ENCODE measurements at places on chromosomes 2 and 18.

DNA sequence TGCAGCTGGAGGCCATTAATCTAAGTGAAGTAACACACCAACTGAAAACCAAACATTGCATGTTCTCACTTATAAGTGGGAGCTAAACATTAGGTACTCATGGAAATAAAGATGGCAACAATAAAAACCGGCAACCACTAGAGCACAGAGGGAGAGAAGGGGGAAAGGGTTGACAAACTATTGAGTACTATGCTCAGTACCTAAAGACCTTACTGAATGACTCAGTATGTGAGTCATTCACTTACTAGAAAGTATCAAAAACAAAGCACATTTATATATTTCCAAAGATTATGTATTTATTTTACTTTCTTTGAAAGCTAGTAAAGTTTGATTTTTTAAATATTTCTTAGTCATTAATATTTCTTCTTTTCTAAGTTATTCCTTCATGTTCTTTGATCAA is 48.9 kb downstream of the ZNF385B start:
- no peak for DNase-seq

- no peak for DNase-seq
Observed at GRCh38 chr2:216222650-216223352, 113.7 kb downstream of the XRCC5 start.

- DNase-seq, result no peak
Observed at GRCh38 chr2:110788976-110789375, 56.6 kb downstream of the ACOXL start.

DNA sequence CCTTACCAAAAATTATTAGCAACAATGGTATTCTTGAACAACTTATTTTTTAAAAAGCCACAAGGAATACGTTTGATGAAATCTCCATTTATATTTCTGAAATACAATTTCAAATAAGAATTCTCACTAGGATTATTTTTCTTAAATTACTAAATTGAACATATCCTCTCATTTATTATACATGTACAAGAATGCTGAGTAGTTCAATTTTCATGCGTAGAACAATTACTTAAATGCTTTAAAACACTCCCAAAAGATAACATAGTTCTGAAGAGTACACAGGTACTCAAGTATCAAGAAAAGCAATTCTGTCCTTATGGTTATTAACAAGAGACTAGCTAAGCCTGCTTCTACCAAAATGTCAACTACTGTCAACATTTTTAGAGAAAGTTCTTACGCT is 268.1 kb downstream of the ZNF385B start:
- DNase-seq, result no peak

DNA sequence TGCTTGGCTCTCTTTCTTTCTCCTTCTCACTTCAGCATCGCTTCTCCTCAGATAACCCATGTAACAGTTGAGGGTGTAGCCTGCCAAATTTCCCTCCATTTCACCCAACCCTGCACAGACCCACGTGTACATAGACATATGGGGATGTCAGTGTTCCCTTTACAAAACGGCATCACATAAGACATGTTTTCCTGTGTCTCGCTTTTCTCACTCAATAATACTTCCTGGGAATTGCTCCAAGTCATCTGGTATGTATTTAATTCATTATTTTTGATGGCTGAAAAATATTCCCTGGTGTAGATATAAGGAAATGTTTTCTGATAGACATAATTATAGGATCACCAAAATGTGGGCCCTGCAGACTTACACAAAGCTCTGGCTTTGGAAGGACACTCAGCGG is 176.8 kb downstream of the LOXHD1 start:
- no peak for DNase-seq

GRCh38 chr2:157441072-157441454 is 2.8 kb downstream of the CYTIP start:
- DNase-seq, result no peak

DNA sequence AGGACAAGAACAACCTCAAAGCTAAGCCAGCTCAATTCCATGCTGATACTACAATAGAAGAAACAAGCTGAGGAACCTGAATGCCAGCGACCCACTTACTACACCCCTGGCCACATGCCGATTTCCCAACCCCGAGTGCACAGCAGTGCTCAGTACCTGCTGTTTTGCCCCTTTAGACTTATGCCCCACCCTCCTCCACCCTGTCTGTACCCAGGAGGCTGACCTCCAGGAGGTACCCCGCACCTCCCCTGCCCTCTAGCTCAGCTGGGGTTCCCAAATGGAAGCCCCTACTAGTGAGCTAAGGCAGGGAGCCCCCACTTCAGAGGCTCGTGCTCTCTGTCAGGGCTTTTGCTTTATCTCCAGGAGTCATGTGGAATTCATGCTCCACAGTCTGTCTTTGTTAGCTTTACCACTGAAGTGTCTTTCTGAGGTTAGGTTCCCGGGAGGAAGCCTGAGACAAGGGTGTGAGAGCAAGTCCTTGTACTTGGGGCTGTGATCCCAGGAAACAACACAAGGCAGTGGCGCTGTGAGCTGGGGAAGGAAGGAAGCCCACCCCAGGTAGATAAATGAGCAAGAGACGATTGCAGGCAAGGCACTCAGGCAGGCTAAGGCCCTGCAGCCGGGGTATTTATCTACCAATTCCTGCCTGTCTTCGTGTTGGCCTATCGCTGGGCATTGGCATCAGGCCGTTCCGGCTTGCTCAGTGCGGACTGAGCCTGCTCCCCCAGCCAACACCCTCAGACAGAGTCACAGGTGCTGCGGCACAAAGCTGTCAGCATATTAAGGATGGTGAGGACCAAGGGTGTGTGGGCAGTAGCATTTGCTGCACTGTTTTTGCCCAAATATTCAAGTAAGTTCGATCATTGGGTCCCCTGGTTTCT is 220.5 kb downstream of the CYP26B1 start:
- no peak for DNase-seq

DNA sequence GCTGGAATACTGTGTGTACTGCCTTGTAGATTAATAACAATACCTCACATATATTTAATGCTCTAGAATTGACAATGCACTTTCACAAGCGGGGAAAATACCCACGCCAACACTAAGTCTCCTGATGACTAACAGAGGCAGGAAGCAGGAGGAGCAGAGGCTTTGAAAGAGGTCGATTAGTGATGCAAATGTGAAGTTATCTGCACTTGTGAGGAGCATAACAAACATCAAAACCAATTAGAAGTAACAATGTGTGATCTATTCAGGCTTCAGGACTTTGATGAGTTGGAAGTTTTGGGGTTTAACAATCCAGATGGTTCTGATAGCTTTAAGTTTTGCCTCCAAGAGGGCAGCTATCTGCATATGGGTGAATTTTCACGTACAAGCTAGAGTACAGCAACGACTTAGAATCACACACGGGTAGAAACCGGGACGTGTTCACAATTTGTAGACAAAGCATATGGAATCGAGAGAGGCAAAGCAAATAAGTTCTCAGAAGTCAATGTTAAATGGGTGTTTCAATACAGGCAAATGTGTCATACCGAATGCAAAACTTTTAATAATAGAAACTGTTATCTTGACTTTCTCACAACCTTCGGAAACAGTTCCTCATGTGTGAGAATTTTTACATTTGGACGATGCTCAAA is 114.5 kb downstream of the METTL8 start:
- DNase-seq, result peak; percentile 44

- no peak for DNase-seq
Observed at GRCh38 chr2:135573620-135574019, 42.3 kb downstream of the R3HDM1 start.

DNA sequence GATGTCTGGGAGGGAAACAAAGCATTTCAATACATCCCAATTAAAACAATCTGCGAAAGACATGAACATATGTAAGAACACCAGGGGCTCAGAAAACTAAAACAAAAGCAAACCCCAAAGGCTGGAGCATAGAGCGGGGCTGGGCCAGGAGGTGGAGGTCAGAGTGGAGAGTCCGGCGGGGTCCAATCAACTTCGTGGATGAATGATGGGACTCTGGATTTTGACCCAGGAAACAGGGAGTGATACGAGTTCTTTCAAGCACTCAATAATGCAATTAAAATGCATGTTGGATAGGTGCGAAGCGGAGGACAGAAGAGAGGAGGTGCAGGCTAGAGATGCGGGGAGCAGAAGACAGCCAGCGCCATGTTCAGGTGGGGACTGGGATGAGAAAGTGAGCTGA is 200.7 kb upstream of the PXDN start:
- no peak for DNase-seq

DNA sequence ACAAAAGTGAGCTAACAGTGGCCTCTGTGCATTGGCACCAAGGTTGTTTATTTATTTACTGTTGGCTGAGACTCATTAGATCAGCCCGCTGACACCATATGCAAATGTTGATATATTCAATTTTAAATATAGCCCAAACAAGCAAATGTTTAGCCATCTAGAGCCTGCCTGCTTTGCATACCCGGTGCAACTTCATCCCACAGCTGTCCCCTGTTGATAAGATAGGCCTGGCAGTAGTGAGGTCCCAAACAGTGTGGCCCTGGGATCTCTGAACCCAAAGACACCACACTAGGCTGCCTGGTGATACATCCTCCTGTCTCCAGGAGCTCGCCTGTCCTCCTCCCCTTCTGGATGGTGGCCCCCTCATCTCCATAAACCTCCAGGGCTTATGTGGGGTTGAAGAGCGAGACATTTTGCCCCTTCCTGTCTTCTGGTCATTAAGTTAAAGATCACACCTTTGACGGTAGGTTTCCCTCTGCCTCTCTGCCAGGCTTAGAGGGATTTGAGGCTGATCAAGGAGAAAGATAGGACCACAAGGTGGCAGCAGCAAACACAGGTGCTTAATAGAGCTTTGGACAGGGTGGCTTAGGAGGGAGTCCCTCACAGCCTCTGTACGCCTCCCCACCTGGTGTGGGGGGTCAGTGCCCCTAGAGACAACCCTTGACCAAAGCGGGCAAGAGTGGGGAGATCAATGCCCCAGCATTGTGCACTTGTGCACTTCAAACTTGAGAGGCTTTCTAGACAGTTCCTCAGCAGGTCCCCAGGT is 23.7 kb upstream of the MYO5B start:
- DNase-seq, result peak; percentile 14

- peak; percentile 12 for DNase-seq
Observed at GRCh38 chr18:32549248-32550110, 78.8 kb upstream of the GAREM1 start.

GRCh38 chr2:187058198-187058597 is 209.2 kb upstream of the ZSWIM2 start:
- DNase-seq, result no peak

DNA sequence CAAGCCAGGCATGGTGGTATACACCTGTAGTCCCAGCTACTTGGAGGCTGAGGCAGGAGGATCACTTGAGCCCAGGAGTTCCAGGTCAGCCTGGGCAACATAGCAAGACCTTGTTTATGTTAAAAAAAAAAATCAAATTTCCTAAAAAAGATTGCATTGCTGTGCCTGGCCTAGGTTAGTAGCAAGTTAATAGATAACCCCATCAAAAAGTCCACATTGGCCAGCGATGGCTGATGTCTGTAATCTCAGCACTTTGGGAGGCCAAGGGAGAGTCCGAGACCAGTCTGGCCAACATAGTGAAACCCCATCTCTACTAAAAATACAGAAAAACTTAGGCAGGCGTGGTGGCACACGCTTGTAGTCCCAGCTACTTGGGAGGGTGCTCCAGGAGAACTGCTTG is 38.7 kb downstream of the PARD6G start:
- no peak for DNase-seq

DNA sequence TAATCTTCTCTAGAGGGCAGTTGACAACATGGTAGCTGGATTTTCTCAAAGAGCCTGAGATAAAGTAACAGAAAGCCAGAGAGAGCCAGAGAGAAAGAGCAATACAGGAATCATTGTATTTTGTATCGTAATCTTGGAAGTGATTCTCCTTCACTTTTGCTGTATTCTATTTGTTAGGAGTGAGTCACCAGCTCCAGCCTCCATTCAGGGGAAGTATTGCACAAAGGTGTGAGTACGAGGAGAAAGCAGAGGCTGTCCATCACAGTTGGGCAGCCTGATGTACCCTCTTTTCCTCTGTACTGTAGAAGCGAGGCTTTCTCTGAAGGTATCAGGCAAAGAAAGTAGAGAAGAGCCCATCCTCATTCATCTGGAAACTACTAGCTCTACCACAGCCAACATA is 176.8 kb downstream of the KCNS3 start:
- DNase-seq, result no peak

- DNase-seq, result no peak
Observed at GRCh38 chr2:177315364-177315763, 50.8 kb upstream of the NFE2L2 start.

- DNase-seq, result no peak
Observed at GRCh38 chr2:215711471-215712034, 275.7 kb upstream of the FN1 start.

GRCh38 chr2:241188361-241189092 is at the start of gene ANO7:
ANO7 (plus strand) TSS chr2:241188677; CDS start chr2:241190064, 1,387 bp downstream.
- DNase-seq, result no peak

GRCh38 chr2:230627806-230628724 is 84.6 kb upstream of the CAB39 start:
- no peak for DNase-seq

DNA sequence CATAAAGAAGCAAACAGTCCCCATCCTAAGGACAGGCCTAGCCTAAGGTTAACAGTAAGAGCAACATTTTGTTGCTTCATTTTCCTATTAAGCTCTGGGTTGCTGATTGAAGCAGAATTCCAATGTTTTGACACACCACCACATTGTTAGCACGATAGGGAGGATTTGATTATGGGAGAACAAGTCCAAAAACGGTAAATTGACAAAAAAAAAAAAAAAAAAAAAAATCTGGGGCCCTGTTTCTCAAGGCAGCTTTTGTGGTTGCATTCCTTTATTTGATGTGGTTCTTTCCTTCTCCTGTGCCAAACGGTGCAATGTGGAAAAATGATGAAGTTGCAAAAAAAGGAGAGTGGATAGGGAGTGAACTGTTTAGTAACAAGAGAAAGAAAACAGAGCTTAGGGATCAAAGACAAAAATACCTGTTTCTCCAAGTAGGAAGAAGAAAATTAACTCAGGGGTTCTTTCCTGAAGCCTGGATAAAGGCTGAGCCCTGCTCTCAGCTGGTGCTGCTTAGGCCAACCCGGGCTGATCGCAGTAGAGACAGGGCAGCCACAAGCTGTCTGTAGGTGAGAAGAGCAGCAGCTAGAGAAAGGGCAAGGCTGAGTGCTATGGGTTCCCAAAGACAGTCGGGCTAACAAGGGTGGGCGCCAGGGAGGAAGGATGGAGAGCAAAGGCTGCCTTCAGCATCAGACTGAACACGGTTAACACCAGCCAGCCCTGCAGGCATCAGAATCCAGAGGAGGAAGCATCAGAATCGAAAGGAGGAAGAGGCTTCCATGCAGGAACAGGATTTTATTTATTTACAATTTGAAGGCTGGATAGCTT is 167.8 kb upstream of the FOSL2 start:
- no peak for DNase-seq

DNA sequence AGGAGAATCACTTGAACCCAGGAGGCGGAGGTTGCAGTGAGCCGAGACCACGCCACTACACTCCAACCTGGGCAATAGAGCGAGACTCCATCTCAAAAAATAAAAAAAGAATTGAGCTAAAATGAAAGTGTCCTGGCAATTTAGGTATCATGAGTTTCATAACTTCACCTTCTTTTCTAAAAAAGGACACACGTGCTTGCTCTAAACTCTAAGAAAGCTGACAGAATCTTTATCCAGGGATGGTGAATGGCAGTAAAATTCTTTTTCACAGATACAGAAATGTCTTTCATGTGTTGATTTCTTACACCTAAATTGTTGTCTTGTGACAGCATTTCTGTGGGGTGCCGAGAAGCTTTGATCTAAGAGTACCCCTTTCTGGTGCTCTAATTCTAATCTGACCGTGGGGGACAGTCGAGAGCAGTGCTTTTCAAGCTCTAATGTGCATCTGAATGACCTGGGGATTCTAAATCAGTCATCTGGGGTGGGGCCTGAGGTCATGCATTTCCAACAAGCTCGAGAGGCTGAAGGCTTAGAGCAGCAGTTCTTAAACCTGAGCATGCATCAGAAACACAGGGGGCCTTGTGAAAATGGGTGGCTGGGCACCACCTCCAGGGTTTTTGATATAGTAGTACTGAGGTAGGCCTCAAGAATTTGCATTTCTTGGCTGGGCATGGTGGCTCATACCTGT is 42.1 kb upstream of the REL start:
- no peak for DNase-seq

All from stimulated activated CD4-positive, alpha-beta T cell treated with anti-CD3 and anti-CD28 coated beads, Interleukin-4, amount 100 ng/mL, for 48 hours (primary cell).